ENCODE measurements at places on chromosomes 12 and 14. TPM values are rescaled to one million over a fixed set of nuclear protein-coding genes. Genes with fewer than 3 reads are reported as not detected.

Gene KRT78
- total RNA-seq = not detected

Gene PRB2
- not detected for total RNA-seq

Gene INSM2
- not detected for total RNA-seq

Gene DHRS2
- total RNA-seq = 1.2 TPM

Gene SNW1
- total RNA-seq = 48.4 TPM

Gene COL2A1
- 0.51 TPM for total RNA-seq

Gene NEUROD4
- not detected for total RNA-seq

Gene KRT73
- total RNA-seq = not detected

Gene SLCO1A2
- 0.05 TPM for total RNA-seq

Gene TMPRSS12
- total RNA-seq = not detected

Gene TAS2R8
- total RNA-seq = 0.21 TPM

All from myocyte (in vitro differentiated cells).